ENCODE measurements at places on chromosomes 7 and 10.

- no peak for DNase-seq
Measured at GRCh38 chr10:128058750-128059134, 67.5 kb downstream of the MKI67 start.

DNA sequence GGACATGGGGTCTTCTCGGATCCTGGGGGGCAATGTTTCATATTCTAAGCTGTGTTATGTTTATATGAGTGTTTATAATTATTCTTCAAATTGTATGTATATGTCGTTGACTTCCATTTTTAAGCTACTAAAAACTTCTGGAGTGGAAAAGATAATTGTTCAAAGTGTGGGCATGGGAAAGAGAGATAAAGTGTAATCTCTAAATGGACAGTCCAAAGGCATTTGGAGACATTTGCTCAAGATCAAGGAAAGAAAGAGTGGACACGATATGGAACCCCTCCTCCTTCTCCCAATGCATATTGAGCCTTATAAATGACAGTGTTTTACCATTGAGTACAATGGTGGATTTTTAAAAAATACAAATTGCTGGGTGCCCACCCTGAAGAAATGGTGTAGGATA lies 81.1 kb downstream of the SDHAF3 start:
- DNase-seq, result no peak

DNA sequence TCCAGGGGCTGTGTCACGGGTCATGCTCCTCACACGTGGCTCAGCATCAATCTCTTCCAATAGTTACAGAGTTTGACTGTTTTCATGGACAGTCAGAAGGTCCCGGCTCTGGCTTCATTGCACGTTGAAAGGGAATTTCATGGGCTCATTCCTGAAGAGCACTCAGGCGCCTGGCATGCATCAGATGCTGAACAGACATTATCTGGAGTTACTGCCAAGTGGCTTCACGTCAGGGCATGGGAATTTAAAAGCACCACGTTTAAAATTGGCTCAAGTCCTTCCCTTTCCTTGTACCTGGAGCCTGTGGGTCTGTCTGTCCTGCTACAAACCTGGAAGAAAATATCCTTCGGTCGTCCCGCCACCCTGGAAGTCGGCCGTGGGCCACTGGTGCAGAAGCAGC lies 50.4 kb downstream of the CFAP46 start:
- no peak for DNase-seq

GRCh38 chr10:66958466-66958865 lies 32.6 kb downstream of the LRRTM3 start:
- DNase-seq, result no peak

DNA sequence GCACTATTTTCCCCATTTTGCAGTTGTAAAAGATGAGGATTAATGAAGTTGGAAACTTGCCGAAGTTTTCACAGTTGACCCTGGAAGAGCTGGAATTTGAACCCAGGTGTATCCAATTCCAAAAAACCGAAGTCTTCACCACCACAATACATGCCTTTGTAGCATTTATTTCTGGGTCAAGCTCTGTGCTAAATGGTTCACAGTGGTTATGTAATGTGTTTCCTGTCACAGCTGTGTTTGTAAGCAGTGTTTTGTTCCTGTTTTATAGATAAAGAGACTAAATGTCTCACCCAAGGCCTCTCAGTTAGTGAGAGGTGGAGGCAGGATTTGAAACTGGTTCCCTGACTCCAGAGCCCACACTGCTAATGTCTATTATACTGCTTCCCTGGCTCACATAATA lies 17.6 kb downstream of the SFTPA2 start:
- no peak for DNase-seq

GRCh38 chr7:40527723-40528122 lies 392.9 kb downstream of the SUGCT start:
- no peak for DNase-seq

GRCh38 chr7:17580141-17580540 lies 281.7 kb downstream of the AHR start:
- DNase-seq, result no peak

Measured in NCI-H1930 (cell line).